Activated CD4-positive, alpha-beta T cell treated with anti-CD3 and anti-CD28 coated beads for 1 hour (primary cell): ENCODE measurements at places on chromosomes 4 and X.

- no peak for DNase-seq
These were observed 9.2 kb upstream of the UBE2D3 start for GRCh38 chr4:102836596-102836995.

- no peak for DNase-seq
These were observed 289.9 kb downstream of the GASK1B start for GRCh38 chr4:157882901-157883300.

GRCh38 chr4:145283909-145284308 lies 103.5 kb upstream of the OTUD4 start:
- DNase-seq, result no peak

DNA sequence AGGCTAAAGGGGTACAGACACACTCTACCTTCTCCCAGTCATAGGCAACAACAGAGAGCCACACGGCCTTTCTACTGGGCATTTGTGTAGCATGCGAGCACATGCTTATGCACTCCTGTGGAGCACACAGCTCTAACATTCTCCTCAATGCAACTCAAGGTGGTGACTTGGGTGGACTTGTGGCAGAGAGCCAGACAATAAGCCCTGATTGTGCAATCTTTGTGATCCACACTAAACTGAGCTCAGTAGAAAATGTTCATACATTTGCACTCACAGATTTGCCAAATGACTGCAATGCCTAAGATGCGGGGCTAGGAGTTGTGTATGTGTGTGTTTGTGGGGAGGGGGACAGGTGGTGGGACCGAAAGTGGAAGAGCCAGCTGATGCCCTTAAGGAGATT lies 31.4 kb upstream of the SETD7 start:
- no peak for DNase-seq

DNA sequence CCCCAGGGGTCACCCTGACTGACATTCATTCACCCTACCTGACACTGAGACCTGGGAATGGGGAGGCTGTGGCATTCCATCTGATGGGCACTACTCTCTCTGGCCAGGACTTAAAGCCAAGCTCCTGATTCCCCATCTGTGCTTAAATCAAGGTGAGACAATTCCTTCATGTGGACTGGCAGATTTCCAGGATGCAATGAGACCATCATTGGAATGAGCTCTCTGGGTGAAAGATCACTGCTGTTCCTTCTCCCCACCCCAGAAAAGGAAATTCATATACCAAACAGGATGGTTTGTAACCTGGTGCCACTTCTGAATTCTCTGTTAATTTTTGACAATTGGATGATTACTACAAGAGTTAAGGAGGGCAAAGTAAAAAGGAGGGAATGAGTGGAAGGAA lies 354.8 kb downstream of the MID1IP1 start:
- no peak for DNase-seq

- DNase-seq, result no peak
These were observed 276.1 kb downstream of the CFAP299 start for GRCh38 chr4:80611678-80611979.

DNA sequence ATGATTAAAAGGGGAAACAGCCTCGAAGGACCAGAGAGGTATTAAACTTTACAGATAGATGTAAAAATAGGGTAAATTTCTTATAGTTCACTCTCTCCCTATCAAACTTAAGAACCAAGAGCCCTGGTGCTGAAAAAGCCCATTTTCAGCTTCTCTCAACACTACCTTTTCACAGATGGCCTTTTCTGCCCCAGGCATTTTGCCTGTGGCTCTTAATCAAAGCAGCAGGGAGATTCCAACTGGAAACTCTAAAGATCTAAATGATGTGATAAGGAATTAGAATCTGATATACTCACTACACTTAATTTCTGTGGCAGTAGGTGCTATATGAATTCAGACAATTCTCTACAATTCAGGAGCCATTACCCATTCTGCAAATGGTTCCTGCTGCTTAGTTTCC lies 60.0 kb downstream of the AMMECR1 start:
- no peak for DNase-seq

GRCh38 chr4:136867465-136867864 lies 664.8 kb downstream of the PCDH18 start:
- DNase-seq, result no peak

DNA sequence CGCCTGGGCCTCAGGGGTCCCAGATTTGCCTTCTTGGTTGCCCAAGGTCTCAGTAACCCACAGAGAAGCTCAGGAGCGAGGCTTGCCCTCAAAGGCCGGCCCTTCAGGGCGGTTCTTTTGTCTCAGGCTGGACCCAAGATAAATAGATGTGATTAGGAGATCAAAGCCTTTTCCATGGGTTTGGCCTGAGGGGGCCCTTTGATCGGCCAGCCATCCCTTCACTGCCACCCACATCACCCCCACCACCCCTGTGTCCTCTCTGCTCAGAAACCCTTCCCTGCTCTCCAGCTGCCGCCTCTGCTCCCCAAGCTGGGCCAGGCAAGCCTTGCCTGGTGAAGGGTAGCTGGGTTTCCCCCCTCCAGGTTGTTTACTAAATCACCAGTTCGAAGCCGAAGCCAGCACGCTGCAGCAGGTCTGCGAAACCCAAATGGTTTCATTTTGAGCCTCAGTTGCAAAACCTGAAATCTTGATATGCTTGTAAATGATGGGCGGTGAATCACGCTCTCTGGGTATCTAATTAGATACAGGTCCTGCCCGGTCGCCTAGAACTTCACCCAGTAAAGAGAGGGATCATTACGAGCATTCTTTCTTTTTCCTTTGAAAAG lies 202.6 kb upstream of the BCOR start:
- DNase-seq, result no peak

DNA sequence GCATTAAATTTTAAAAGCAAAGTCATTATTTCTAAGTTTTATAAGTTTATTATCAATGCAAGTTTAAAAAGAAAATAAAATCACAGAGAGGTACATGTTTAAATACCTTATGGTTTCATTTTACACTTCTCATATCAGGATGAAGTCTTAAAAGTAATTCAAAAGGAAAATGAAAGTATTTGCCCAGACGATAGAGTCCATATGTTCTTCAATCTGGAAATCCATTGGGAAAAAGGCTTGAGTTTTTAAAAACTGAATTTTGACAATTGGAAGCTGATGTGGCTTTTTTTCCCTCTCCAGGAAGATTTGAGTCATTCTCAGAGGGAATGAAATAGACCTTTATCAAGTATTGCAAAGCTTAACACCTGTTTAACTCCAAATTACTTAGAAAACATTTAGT lies 37.1 kb downstream of the MAB21L2 start:
- no peak for DNase-seq

- no peak for DNase-seq
These were observed 154.1 kb upstream of the PPP3CA start for GRCh38 chr4:101501421-101501820.

DNA sequence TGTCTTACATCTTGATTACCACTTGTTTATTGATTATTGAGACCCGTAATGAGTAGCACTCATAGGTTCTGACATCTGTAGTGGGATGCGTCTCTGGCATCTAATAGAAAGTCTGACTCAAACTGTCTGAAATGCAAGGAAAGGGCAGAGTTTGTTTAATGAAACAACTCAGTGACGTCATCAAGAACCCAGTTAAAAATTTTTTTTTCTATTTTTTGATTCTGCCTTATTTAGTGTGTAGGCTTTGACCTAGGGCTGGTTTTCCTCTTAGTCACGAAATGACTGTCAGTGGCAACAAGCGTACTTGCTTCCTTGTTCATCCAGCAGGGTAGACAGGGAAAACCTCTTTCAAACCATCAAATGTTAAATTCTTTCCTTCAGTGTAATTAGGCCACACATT lies 3.1 kb upstream of the CDKL5 start:
- no peak for DNase-seq

DNA sequence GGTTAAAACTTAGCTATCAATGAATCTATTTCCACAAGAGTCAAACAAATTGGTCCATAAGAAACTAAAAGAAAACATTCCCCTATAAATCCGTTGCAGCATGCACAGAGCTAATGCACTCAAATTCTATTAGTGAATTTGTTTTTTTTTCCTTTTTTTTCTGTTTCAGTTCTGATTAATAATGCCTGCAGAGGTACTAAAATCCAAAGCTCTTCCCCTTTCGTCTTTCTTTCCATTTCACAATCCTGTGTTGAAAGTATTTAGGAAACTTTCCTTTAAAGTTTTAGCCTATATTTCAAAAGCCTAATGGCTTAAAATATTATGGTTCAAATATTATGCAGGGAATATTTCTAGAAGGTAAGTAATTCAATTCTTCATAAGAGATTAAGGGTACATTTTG lies 45.9 kb upstream of the VEGFD start:
- DNase-seq, result no peak

- no peak for DNase-seq
These were observed 3.5 kb upstream of the HTR2C start for GRCh38 chrX:114580336-114580735.

DNA sequence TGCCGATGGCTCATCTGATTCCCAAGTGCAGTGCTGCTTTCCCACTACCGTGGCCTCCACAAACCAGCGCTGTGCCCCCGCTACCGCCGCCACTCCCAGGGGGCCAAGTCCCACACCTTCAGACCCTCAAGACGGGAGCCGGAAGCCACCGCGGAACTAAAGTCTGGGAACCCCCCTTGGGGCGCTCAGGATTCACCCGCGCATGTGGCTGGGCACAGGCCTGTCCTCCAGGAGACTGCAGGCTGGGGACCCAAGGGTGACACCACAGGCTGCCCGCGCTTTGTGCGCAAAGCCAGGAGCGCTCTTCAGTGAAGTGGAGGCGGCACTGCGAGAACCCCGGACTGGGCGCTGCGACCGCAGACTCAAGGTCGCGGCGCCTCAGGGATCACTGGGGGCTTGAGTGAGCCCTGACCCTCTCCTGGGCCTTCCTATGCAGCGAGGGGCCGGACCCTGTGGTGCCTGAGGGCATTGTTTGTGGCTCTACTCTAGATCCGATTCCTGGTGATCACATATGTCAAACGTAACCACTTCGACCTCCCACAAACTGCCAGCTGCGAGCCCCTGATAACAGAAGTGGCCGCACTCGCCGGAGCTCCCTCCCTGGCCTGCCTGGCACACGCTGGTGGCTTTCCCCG lies 20.4 kb upstream of the TBC1D14 start:
- DNase-seq, result no peak

- no peak for DNase-seq
These were observed 34.2 kb upstream of the C1GALT1C1 start for GRCh38 chrX:120664081-120664480.

DNA sequence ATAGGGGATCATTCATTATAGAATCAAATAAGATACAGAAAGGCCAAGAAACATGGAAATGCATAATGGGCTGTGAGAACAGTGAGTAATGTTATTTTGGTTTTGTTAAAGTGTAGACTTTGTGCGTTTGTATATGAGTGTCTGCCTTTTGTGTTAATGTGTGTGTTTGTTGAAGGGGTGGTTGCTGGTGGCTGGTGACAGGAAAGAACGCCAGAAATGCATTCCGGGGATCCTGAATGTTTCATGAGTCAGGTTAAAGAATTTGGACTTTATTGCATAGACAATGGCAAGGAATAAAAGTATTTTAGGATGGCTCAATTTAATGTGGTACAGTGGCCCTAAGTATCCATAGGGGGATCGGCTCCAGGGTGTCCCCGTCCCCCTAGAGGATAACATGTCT lies 1228.9 kb downstream of the PCDH7 start:
- no peak for DNase-seq

DNA sequence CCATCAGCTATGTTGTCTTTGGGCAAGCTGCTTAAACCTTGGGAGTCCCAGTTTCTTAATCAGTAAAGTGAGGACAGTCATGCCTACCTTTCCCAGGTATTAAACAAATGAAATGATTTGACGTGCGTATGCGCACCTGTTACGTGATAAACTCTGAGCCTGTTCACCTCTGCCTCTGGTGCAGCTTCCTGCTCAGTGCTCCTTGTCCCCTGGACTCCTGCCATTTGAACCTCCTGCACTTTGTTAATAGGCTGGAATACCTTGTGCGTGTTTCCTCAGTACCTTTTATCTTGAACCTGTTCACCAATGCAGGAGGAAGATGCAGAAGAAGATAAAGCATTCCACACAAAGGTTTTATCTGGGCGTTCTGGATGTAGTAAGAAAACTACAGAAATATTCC lies 211.9 kb downstream of the CEP135 start:
- no peak for DNase-seq

GRCh38 chr4:175656649-175657048 lies 155.4 kb downstream of the GPM6A start:
- no peak for DNase-seq

DNA sequence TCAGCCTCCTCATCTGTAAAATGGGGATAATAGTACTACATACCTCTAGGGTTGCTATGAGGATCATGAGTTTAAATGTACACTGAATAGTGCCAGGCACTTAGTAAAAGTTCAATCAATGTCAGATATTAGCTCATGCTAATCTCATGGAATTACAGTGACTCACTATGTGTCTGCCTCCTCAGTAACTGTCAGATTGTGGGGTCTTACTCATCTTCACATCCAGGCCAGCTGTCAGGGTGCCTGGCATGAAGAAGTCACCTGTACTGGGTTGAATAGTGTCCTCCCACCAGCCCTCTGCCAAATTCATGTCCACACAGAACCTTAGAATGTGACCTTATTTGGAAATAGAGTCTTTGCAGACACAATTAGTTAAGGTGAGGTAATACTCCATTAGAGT lies 54.3 kb upstream of the STIM2 start:
- no peak for DNase-seq

DNA sequence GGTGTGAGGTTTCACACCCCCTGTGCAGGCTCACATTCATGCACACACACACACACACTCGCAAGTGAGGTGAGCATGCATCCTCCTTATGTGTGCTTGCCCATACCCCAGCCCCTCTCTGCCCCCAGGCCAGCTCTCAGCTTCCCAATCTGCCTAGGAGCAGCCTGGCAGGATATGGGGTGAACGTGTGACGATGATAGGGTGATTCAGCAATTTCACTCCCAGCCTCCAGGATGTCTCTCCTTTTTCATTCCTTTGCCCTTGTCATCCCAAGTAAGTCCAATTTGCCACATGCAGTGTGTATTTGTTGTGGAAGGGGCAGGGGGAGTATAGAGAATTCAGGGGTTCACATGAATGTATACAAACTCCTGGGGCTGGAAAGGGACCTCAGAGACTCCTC lies 7.2 kb downstream of the STARD8 start:
- no peak for DNase-seq

DNA sequence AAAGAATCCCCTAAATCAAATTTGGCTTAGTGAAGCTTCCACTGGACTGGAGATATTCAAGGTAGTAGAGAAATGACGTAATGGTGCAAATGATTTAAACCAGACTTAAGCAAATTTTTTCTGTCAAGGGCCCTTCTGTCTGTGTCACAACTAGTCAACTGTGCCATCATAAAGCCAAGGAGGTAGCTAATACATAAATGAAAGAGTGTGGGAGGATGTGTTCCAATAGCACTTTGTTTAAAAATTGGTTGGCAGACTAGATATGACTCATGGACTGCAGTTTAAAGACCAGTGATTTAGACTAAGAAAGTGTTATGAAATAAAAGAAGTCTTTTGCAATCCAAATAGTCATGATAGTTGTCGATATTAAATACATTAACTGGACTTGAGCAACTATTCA lies 24.3 kb upstream of the TEX13C start:
- no peak for DNase-seq

- DNase-seq, result no peak
These were observed 677 bp upstream of the NONO start for GRCh38 chrX:71282514-71283402.

GRCh38 chr4:122882857-122883735 lies 39.3 kb downstream of the NUDT6 start:
- no peak for DNase-seq

- DNase-seq, result no peak
These were observed 9.1 kb downstream of the HTRA3 start for GRCh38 chr4:8278421-8279287.

GRCh38 chr4:140136509-140136908 lies 17.5 kb downstream of the MAML3 start:
- no peak for DNase-seq
